ENCODE measurements at places on chromosomes 7 and 10.
A peak's percentile ranks its signal among the peaks of the same experiment; 100 is the strongest.

DNA sequence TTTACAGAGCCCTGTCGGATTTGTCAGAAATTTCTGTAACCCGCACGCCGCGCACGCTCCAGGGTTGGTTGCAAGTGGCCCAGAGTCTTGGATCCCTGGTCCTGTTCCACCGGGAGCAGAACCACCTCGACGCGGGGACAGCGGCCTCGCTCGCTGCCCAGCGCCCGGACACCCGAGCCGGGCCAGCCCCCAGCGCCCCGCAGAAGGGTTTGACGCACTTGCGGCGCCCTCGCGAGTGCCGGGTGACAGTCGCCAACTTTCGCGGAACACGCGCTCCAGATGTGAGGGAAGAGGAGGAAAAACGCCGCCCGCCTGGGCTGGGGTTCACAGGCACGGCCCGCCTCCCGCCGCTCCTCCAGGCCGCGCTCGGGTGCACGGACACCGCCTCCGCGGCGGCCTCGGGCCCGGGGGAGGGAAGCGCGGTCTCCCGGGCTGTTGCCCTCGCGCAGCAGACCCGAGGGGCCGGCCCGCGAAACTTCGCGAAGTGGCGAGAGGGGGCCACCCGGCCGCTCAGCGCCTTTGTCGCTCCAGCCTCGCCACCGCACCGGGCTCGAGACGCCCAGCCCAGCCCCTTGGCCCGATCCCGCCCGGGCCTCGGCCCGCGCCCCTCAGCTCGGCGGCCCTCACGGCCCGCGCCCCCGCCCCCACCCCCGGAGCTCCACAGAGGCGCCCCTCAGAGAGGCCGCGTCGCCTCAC, 514 bp downstream of the RNF216 start:
- peak; percentile 82 for DNase-seq

DNA sequence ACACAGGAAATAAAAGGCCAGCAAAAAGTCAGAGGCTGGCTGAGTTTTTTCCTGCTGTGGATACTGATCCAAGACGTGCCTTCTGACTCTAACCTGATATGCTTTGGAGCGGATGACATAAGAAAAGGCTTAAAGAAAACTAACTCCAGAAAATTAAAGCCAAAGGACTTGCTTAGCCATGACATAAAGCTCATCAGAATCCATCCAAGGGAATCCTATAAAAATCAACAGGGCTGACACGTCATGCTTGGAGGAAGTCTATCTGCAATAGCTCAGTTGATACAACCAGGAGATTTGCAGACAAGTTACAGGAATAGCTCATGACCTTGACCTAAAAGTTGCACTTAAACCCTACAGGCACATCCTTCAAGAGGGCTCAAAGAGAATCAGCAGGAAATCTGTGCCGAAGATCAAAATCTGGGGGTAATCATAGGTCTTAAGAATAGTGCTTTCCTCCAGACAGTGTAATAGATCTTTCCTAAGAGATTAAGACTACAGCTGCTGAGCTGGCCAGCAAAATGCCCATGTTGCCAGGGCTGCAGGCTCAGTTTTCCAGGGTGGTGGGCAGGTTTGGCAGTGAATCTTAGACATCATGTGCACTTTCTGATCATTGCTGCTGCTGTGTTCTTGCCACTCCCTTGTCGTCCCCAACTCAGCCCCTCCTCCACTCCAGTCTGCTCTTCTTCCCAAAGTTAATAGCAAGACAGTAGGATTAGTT, 111.5 kb upstream of the SVIL start:
- no peak for DNase-seq

DNA sequence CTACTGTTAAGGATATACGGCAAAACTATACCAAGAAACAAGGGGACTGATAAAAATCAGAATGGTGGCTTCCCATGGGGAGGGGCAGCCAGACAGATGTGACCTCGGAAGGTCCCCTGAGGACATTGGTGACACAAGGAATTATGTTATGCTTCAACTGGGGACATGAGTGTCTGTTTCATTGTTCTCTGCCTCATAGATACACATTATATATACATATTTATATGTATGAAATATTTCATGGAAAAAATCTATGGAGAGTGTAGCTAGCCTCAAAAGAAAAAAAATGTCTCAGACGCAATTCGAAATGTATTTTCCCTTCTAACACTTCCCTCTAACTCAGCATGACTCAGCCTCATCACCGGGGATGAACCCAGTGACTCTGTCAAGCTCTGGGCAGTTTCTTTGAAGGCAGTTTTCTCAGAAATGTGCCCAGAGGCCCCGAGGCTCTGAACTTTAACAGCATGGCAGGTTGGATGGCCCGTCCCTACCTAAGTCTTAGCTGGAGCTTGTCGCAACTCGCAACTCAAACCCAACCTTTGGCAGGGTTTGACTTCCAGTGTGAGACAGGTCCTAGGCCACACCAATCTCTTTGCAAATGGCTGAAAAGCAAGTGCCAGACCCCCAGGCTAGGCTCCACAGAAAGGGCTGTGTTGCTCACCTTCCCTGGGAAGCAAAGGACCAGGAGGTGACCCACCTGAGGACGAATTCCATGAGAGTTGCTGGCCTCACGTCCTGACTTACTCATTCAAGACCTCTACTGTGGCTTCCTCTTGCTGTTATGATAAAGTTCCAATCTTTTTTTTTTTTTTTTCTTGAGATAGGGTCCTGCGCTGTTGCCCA, 86.9 kb downstream of the CARD11 start:
- peak; percentile 52 for DNase-seq

DNA sequence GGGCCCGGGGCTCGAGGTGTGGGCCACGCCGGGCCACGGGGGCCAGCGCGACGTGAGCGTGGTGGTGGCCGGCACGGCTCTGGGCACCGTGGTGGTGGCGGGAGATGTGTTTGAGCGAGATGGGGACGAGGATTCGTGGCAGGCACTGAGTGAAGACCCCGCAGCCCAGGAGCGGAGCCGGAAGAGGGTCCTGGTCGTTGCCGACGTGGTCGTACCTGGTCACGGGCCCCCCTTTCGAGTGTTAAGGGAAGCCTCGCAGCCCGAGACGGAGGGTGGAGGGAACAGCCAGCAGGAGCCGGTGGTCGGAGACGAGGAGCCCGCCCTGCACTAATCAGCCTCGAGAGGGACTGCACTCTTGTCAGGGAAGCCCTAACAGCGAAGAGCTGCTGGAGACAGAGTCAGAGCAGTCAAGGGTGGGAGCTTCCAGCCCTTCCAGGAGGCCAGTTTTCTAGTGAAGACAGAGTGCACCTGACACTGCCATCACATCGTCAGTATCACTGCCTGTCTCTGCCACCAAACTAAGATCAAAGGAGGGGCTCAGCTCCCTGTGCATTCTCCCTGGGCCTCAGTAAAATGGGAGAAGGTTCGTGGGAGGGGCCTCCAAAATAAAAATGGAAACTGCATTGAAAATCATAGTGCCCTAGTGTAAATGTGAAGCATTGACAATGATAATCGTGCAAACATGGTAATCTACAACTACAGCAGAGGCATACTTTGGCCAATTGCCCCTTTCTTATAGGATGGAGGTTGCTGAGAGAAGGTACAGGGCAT, 1.3 kb downstream of the MBLAC1 start:
- DNase-seq: no peak

DNA sequence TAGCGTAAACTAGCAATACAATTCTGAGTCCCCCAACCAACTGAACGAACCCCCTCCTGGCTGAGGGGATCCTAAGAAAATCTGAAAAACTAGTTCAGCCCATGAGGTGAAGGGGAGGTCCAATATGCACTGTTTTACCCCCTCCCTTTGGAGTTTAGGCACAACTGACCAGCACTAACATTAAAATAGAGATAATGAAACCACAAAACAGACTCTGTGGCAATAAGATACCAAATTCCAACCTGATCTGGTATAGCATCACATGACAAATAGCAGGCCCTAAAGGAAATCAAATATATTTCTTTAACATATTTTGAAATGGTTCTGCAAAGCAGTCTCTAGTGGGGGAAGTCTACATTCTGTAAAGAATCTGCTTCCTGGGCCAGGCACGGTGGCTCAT, 522.5 kb downstream of the TYW1 start:
- DNase-seq: no peak
